ENCODE measurements at places on chromosomes 5 and 9. TPM values are rescaled to one million over a fixed set of nuclear protein-coding genes. Genes with fewer than 3 reads are reported as not detected.

DNA sequence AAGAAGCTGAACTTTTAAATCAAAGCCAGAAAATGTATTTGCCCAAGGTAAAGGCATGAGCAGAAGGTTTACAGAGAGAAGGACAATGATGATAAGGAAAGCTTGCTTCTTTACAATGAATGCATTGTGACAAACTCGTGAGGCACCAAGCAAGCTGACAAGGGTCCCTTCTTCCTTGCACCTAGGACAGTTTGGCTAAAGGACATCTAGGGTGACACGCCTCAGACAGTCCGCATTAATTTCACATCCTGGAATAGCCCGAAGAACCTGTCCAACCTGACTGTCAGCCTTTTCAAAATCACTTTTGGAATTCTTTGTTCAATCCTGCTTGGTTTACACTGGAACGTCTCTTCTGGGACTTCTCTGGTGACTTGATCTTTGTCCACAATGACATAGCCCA is 146.4 kb upstream of the MAP3K1 start:
- no peak for DNase-seq

GRCh38 chr5:109062664-109063063 is 315.0 kb downstream of the FER start:
- no peak for DNase-seq

GRCh38 chr5:38832810-38833209 is 13.0 kb upstream of the OSMR start:
- no peak for DNase-seq

DNA sequence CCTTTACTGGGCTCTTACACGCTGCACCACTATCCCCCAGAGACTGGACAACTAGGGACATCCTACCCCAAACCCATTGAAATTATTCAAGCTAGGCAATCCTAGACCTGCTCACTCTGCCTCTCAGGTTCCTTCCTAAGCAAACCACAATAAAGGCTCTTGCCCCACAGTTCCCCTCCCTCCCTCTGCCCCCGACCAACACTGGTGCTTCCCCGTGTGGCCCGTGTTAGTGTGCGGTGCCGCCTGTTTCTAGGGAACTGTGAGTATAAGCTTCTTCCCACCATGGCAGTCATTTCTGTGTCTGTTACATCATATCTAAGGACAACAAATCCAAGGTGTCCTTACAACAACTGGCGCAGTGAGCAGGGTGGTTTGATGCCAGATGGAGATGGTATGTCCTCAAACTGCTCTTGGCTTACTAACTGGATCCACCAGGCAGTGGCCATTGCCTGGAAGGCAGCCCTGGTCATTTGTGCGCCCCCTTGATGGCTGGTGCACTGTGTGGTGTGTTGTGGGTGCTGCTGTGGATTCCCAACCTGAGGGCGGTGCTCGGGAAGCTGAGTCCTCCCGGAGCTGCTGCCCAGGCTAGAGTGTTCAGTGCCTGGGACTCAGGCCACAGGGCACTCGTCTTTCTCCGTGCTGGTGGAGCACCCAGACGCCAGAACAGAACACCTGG is 8.4 kb upstream of the MXD3 start:
- no peak for DNase-seq

DNA sequence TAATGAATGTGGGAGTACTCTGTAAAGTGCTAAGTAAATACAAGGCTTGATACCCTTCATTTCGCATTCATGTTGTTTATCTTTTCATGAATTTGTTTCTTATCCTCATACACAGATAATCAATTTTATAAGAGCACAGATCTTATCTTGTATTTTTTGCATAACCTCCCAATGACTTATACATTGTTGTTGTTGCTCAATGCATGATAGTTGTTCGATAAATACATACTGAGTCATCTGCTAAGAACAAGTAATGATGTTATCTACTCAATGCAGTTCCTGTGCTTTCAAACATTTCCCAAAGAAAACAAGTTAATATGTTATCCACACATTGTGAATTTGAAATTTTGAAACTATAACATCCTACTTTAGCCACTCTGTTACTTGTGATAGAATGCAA is 60.7 kb downstream of the TAF11L14 start:
- no peak for DNase-seq

GRCh38 chr5:95861864-95862561 is 39.5 kb upstream of the GLRX start:
- DNase-seq: peak; percentile 57

- no peak for DNase-seq
Measured at GRCh38 chr5:14168144-14168792, 25.1 kb downstream of the TRIO start.

FOXD4L4 gene
- not detected for total RNA-seq

GRCh38 chr5:113115061-113115460 is 138.5 kb downstream of the DCP2 start:
- no peak for DNase-seq

Data from activated CD4-positive, alpha-beta memory T cell treated with anti-CD3 and anti-CD28 coated beads, Interleukin-2, amount 10 ng/mL, durations not matched to agents 7 days and 5 days (primary cell).